Myocyte (in vitro differentiated cells): ENCODE measurements at places on chromosomes 2 and 18.

DNA sequence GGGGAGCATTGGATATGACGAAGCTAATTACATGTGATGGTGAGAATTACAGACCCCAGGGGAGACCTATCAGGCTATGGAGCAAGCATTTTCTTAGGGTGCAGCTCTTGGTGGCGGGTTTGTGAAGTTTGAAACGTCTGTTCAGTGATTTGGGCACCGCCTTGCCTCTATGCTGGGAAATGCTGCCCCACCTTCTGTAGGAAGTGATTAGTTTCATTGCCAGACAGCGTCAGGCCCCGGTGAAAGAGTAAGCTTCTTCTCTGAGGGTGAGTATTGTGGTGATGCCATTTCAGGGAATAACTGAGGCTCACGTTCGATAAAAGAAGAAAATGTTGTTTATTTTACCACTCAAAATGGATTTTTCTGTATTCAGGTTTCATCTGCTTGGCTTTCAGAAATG, 186.2 kb upstream of the CDH2 start:
- DNase-seq = no peak

- no peak for DNase-seq
Measured at GRCh38 chr18:51480407-51481261, 283.2 kb upstream of the MEX3C start.

- peak; percentile 28 for DNase-seq
Measured at GRCh38 chr2:165857876-165858275, 63.8 kb upstream of the GALNT3 start.

DNA sequence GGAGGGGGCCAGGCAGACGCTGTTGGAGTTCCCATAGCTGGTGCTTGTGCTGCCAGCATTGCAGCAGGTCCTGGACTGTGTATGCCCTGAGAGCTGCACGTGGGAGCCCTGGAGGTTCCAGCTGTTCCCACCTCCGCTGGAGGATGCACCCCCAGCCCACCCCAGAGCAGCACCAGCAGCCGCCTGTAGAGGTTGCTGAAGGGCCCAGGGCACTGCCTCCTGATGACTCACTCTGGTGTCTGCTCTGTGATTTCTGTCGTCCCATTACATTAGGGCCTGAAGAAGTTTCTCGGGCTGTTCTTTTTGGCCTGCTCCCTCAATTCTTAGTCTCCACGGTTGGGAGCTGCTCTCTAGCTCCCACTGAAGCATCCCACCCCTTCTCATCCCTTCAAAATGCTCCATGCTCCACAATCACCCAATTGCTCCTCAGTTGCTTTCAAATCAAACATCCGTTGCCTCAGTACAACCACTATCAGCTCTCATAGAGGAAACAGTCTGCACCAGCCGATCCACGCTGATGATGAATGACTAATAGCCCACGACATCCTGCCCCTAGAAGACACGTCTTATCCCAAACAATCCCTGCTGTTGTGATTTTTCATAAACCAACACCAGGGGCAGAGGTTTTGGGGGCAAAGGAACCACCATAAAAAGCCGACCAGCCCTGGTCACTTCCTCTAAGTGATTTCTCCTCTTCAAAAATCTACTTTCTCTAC, 65.2 kb upstream of the RNF152 start:
- DNase-seq = no peak
